ENCODE measurements at places on chromosomes 3 and 15. TPM values are rescaled to one million over a fixed set of nuclear protein-coding genes. Genes with fewer than 3 reads are reported as not detected.

- DNase-seq, result no peak
Measured at GRCh38 chr3:171811913-171812335, 1.6 kb upstream of the PLD1 start.

Gene COL6A6
- polyA plus RNA-seq, result 79.3 TPM

DNA sequence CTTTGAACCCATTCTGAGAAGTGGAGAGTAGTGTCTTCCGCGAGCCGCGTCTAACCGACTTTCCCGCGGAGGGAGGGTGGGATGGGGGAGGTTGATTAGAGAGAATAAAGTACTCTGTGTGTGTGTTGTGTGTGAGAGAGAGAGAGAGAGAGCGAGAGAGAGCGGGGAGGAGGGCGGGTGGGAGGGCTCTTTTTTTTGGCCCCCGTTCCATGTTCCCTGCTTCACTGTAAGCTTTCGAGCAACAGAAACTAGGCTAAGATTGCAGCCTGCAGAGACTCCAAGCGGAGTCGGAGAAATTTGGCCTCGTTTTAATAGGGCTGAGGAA lies 1.6 kb upstream of the MEIS2 start:
- DNase-seq, result peak; percentile 80

GRCh38 chr15:39783244-39783820 lies 691 bp upstream of the FSIP1 start:
- DNase-seq, result no peak

Gene TMEM158
- polyA plus RNA-seq, result 1.2 TPM

GRCh38 chr3:42229266-42229941 lies 36.6 kb downstream of the CCK start:
- DNase-seq, result no peak

- no peak for DNase-seq
Measured at GRCh38 chr3:129558772-129559564, 16.0 kb downstream of the H1-8 start.

DNA sequence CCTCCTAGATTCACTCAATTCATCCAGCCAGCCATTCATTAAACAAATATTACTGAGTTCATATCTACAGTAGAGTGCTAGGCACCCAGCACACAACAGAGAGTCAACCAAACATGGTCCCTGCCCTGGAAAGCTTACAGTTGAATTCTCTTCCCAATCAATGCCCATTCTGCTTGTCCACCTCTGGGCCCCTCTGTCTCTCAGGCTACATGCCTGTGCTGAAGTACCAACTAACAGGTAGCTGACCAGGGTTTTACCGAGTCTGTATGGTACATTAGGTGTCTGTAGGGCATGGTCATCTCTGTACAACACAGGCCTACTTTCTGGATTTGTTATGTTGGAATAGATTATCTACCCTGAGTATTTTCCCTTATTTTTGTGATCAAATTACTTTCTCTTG lies 23.3 kb downstream of the PLD1 start:
- DNase-seq, result no peak

Gene MED12L
- not detected for polyA plus RNA-seq

Gene BTBD1
- polyA plus RNA-seq, result 71.1 TPM

Gene DISP2
- polyA plus RNA-seq, result 0.50 TPM

Gene HMCES
- polyA plus RNA-seq, result not detected

GRCh38 chr3:72426618-72427397 lies 421.4 kb downstream of the SHQ1 start:
- DNase-seq, result no peak

DNA sequence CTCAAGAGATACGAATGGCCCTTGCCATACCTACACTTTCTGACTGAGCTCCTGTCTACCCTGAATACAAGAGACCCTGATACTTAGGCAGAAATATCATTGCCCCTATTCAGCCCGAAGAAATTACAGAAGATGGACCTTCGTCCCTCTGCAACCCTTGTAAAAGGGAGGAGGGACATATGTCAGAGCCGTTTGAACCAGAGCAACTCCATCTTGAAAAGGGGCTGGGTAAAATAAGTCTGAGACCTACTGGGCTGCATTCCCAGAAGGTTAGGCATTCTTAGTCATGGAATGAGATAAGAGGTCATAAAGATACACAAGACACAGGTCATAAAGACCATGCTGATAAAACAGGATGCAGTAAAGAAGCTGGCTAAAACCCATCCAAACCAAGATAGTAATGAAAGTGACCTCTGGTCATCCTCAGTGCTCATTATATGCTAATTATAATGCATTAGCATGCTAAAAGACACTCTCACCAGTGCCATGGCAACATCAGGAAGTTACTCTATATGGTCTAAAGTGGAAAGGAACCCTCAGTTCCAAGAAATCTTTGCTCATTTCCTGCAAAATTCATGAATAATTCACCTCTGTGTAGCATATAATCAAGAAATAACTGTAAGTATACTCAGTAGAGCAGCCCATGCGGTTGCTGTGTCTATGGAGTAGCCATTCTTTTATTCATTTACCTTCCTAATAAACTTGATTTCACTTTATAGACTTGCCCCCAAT lies 49.7 kb upstream of the GPD1L start:
- no peak for DNase-seq

Gene ZNF860
- polyA plus RNA-seq, result 1.4 TPM

GRCh38 chr3:73086071-73086494 lies 24.6 kb downstream of the EBLN2 start:
- peak; percentile 57 for DNase-seq

DNA sequence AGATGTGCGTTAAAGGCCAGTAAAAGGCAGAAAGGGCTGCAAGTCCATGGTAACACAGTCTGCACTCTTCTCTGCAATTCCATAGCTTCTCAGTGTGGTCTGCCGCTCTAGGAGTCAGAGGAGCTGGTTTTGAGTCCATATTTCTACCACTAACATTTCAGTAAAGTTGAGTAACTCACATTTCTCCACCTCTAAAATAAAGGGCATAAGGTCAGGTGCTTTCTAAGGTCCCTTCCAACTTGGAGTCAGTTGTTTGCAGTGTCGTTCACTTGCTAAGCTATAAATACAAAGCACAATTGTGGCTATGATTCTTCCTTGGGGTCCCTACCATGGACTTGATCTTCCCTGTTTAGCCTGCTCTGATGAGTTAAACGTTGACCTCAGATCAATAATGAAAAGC lies 171.1 kb downstream of the P3H2 start:
- no peak for DNase-seq

Gene SPINK8
- polyA plus RNA-seq, result not detected

Gene TMIE
- 0.70 TPM for polyA plus RNA-seq

Gene MYZAP
- 5.4 TPM for polyA plus RNA-seq

Gene NAALADL2
- 8.4 TPM for polyA plus RNA-seq

DNA sequence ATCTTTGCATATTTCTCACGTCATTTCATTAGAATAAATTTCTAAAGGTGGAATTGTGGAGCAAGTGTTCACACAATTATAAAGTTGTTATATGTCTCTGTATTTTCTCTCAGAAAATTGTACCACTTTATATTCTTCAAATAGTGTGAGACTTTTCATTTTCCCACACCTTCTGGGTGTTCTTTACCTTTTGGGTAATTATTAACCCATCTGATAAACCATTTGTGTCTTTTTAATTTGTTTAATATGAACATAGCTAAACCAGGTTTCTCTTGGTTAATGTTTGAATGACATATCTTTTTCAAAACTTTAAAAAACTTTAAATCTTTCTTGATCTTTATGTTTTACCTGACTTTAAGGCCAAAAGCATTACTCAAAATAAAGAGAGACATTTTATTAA lies 40.5 kb downstream of the DZIP3 start:
- no peak for DNase-seq
